Camera-type eye (tissue), 1 donor: ENCODE measurements at places on chromosomes 11 and 22. TPM values are rescaled to one million over a fixed set of nuclear protein-coding genes. Genes with fewer than 3 reads are reported as not detected.

Gene DDX25
- total RNA-seq: 5.6 TPM

Gene CCDC90B
- 74.0 TPM for total RNA-seq

Gene LGR4
- 350 TPM for total RNA-seq

Gene OR51I1
- not detected for total RNA-seq

Gene PHOX2A
- total RNA-seq: not detected

Gene OR10D3
- not detected for total RNA-seq

Gene CYB5R2
- 13.6 TPM for total RNA-seq

Gene IL10RA
- total RNA-seq: 4.2 TPM

Gene LDHAL6A
- total RNA-seq: not detected

Gene FAM83F
- 3.4 TPM for total RNA-seq

Gene PANX3
- not detected for total RNA-seq

Gene TSPAN18
- total RNA-seq: 34.3 TPM

Gene MED17
- 77.2 TPM for total RNA-seq

Gene MYO7A
- total RNA-seq: 51.1 TPM

Gene CHCHD10
- total RNA-seq: 4.8 TPM

Gene DDT
- total RNA-seq: 44.5 TPM

Gene KDM4E
- total RNA-seq: not detected

Gene MTCH2
- 48.7 TPM for total RNA-seq

Gene ADAMTS8
- total RNA-seq: 6.5 TPM

Gene MS4A6A
- total RNA-seq: 16.2 TPM

Gene GLB1L3
- total RNA-seq: 0.71 TPM

Gene LBHD1
- 6.0 TPM for total RNA-seq

Gene SLC22A25
- not detected for total RNA-seq

Gene KIAA1671
- total RNA-seq: 25.1 TPM

Gene OR4A16
- 4.2 TPM for total RNA-seq

Gene PLAAT3
- total RNA-seq: 31.5 TPM

Gene RIBC2
- total RNA-seq: 4.8 TPM

Gene SLC17A6
- 13.5 TPM for total RNA-seq

Gene SCN2B
- total RNA-seq: 7.4 TPM

Gene TEX12
- 0.93 TPM for total RNA-seq

Gene ARVCF
- total RNA-seq: 169 TPM

Gene LDLRAD3
- 25.1 TPM for total RNA-seq

Gene LIPT2
- 5.9 TPM for total RNA-seq

Gene C22orf31
- 0.82 TPM for total RNA-seq

Gene OR51B5
- 0.99 TPM for total RNA-seq
